ENCODE measurements at places on chromosomes 2 and 18.

- DNase-seq = no peak
These were observed 25.5 kb downstream of the CENPO start for GRCh38 chr2:24818721-24819167.

GRCh38 chr2:39528701-39529100, 91.6 kb upstream of the MAP4K3 start:
- DNase-seq = no peak

DNA sequence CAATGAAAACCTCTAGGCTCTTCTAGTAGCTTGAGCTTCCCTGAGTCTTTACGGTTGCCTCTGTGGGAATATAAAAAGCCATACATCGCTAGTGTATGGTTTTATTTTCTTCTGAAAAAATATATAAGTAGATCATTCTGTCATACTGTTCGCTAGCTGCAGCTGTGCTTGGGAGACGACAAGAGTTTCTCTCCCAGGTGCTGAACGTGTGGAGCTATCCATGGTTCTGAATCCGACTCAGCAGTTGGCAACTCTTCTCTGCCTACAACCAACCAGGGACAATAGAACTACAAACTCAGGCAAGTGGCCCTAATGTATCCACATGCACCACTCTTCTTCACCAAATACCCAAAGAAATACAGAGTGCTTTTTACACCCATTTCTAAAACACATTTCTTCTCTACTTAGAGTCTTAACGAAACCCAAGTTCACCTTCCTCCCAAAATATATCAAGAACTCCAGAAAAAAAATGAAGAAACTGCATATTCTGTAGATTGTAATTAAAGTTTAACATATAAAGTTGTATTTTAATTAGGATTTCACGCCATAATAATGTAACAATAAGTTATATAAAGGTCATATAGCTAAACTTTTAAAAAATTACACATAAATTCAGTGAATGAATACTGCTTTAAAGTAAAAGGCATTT, 2.2 kb upstream of the KCNH7 start:
- DNase-seq = peak; percentile 82

- peak; percentile 35 for DNase-seq
These were observed 16.4 kb downstream of the DYNAP start for GRCh38 chr18:54607213-54608027.

DNA sequence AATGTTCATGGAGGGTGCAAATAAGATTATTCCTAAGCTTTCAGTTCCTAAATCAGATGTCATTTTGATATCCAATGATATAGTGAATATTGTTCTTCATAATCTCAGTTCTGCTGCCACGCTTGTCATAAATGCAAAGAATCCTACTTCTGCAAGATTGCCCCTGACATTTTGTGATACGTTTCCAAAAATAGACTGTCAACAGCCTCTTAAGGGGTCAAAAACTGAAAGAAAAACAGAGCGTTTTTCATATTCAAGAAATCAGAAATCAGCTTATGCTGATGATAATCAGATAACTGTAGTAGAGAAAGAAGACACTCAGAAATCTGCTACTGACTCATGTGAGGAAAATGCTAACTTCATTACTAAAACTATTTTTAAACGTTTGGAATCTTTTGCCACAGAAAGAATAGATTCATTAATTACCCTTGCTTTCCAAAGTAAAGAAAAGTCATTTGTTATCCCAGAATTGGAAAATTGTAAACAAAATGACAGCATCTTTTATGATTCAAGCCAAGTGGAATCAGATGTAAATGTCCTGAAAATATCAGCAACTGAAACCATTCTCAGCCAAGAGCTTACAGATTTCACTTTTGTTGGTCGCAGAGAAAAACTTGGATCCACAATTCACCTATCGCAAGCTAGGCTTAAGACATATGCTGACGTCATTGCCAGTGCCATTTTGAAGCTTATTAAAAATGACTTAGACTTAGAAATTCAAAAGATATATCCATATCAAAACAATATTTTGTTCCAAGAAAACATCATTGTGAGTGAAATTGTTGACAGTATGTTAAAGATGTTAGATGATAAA, 55.1 kb downstream of the FSIP2 start:
- DNase-seq = no peak

DNA sequence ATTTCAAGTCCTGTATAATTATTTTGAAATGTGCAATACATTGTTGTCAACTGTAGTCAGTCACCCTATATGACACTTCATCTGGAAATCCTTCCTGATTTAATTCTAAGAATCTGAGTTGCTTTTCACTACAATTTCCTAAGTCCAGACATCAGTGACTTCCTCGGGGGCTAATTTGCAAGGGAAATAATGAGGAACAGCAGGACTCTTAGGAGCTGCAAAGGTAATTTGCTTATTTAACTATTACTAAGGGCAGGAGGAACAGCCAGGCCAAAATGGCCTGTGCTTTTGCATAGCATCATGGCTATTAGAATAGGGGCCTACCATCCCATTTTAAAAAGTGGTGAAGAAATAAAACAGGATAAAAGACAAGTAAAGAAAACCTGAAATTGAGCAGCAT, 178.8 kb downstream of the MC4R start:
- DNase-seq = no peak

DNA sequence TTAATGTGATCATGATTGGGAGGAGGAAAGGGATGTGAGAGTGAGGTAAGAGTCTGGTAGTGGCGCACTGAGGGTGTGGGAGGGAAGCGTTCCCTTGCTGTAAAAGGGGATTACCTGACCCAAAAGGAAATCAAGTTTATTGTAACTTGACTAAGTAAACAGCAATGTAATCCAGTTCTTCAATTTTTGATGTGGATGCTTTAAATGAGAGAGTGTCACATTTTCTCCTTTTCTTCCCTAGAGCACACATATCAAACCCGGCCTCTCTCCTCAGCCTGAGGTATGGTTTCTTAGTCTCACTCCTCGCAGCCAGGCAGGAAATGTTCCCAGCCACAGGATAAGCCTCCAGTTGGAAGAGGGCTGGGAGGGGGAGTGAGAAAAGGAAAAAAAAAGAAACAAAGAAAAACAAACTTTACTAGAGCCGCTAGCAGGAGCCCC, 688 bp upstream of the ARHGAP28 start:
- DNase-seq = no peak

- DNase-seq = no peak
These were observed 17.3 kb downstream of the BCL2 start for GRCh38 chr18:63302220-63302619.

DNA sequence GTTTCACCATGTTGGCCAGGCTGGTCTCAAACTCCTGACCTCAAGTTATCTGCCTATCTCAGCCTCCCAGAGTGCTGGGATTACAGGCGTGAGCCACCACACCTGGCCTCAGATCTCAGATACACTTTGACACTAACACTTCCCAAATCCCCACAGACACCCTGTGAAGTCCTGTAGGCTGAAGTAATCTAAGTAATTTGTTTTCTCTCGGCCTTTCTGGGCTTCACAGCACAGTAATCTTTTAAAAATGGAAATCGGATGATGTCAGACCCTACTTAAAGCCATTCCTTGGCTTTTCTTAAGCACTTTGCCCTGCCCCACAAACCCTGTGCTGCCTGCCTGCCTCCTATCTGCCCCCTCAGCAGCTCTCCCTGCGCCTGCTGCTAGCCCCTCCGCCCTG, 16.2 kb downstream of the ATIC start:
- DNase-seq = no peak

DNA sequence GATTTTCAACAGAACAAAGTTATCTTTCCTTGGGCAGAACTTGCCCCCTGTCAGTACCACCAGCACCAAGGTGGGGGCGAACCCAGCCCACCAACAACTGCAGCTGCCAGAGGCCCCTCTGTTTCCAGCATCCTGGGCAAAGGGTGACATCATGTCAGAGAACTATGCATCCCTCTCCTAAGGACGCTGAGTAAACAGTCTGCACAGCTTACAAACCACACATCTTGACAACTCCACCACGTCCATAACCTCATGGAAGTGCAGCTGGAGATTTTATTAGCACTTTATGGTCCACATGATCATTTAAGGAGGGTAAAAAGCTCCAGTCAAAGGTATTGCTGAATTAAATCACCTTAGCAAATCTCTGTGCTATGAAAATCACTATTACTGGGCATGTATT, 40.4 kb downstream of the PIEZO2 start:
- DNase-seq = no peak

DNA sequence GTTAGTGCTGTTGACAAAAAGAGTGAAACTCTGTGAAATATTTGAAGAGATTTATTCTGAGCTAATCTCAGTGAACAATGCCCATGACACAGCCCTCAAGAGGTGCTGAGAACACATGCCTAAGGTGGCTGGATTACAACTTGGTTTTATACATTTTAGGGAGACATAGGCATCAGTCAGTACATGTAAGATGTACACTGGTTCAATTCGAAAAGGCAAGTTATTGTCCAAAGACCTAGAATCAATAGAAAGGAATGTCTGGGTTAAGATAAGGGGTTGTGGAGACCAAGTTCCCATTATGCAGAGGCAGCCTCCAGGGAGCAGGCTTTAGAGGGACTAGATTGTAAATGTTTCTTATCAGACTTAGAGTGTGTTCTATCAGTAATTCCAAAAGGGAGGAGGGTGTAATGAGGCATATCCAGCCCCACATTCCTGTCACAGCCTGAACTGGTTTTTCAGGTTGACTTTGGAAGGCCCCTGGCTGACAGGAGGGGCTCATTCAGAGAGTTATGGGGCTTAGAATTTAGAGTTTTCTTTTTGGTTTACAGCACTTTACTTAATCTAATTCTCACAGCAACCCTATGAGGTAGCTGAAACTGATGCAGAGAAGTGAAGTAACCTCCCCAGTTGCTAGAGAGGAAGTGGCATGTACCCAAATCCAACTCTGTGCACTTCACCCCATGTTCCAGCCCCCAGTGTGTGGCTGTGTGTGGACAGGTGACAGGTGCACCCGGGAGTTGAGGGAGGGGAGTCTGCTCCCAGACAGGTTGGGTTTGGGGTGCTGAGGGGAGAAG, 28.3 kb upstream of the ASAP2 start:
- DNase-seq = no peak

- DNase-seq = no peak
These were observed 26.1 kb upstream of the CERS6 start for GRCh38 chr2:168429988-168430387.

GRCh38 chr2:233140978-233141377, 80.8 kb downstream of the INPP5D start:
- DNase-seq = no peak

- no peak for DNase-seq
These were observed 13.3 kb downstream of the ACKR3 start for GRCh38 chr2:236582968-236583367.

GRCh38 chr18:74651327-74652128, 53.9 kb downstream of the ZNF407 start:
- DNase-seq = no peak

DNA sequence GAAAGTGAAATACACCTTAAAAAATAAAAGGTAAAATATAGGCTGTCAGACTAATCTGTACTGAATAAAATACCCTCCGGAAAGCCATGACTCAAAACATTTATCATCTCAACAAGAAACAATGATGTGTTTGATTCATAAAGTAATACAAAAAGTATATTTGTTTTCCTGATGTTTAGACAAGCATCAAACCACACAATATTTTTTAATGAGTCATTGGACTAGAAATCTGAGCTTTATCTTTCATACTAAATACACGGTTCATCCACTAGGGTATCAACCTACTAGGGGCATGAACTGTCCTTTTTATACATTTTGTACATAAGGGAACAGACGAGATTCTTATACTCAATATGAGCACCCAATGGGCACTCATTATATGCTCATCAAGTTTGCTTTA, 31.3 kb downstream of the CD226 start:
- no peak for DNase-seq

DNA sequence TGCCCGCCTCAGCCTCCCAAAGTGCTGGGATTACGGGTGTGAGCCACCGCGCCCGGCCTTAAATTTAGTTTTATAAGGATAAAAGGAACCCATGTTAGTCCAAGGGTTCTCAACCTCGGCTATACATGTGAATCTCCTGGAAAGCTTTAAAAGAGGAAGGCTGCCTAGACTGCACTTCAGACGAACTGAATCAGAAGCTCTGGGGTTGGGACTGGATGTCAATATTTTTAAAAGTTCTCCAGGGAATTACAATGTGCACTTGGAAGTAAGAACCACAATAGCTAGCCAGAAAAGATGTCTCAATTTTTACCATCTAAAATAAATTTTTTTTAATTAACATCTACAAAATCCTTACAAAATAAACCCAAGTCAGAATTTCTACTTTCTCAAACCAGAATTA, 10.1 kb downstream of the LMAN2L start:
- no peak for DNase-seq

- DNase-seq = no peak
These were observed 1915.7 kb upstream of the CELF4 start for GRCh38 chr18:39481281-39481680.

- DNase-seq = no peak
These were observed 3.5 kb upstream of the NMUR1 start for GRCh38 chr2:231533777-231534125.

- no peak for DNase-seq
These were observed 34.0 kb downstream of the LBH start for GRCh38 chr2:30265052-30266015.

DNA sequence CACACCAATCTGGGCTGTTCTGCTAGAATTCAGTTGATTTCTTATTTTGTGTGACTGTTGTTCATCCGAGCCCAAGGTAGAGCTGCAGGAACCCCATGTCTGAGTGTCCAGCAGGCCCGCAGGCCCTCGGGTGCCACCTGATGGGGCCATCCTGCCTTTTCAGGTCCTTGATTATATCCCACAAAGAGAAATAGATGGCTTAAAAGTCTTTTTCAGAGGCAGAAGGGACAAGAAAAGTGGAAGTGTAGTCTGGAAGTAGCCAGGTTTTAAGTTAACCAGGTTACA, 52.2 kb downstream of the AGAP1 start:
- no peak for DNase-seq

DNA sequence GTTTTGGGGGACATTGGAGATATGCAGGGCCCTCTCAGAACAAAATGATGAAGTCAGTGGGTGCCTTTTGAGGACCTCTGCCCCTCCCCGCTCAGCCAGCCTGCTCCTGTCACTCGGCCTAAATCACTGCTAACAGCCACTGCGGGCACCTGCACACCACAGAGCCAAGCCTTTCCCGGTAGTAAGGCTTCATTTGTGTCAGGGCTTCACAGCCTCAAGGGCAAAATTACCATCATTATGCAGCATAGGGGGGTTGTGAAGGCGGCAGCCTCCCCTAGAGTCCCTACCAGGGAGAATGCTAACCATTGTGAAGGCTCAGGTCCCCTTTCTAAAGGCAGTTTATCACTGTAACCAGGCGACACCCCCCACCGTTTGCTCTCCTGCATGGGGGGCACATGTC, 519.8 kb upstream of the MYT1L start:
- DNase-seq = no peak
